ENCODE measurements at places on chromosomes 6 and 20.

GRCh38 chr6:155635416-155635815, 179.8 kb upstream of the NOX3 start:
- DNase-seq: no peak

DNA sequence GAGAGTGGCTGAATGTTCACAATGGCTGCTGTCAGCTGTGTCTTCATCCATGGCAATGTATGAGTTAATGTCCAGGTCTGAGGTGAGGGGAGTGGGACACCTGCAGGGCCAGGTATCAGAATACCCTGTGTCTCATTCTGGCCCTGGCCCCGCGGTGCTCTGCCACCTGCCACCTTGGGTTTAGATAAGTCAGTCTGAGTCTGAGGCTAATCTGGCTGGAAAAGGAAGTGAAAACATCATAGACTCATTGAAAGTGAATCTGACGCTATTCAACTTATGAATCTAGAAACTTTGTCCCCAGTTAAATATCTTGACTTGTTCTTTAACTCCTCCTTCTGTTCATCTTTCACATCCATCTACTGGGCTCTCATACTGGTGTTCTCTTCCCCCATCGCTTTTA, 267.1 kb upstream of the JAG1 start:
- no peak for DNase-seq

- no peak for DNase-seq
Measured at GRCh38 chr20:60250251-60250650, 292.0 kb downstream of the CDH26 start.

DNA sequence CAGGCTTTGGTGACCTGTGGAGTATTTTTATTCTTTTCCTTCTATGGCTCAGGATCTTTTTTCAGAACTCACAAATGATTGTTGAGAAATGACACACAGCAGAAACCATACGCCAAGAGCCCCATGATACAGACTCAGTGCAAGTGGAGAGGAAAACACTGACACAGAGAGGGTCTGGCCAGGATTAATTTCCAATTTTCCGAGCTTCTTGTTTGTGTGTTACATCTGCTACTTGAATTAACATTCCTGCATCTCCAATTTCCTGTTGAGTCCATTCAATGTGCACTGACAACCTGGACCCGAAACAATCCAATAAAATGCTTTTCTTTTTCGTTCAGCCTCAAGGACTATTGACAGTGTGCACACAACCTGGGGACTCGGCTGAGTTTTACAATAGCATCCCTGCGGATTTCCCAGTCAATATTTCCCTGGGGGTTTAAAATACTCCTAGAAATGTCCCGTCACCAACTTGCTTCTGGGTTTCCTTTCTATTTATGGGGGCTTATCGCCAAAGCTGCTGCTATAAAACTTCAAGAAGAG, 4.9 kb upstream of the MLN start:
- DNase-seq: no peak

GRCh38 chr6:157424491-157425020, 43.6 kb downstream of the ZDHHC14 start:
- DNase-seq: no peak

GRCh38 chr20:45496166-45496565, 19.3 kb downstream of the SPINT3 start:
- no peak for DNase-seq

GRCh38 chr6:71533939-71534379, 245.3 kb downstream of the OGFRL1 start:
- no peak for DNase-seq

GRCh38 chr20:51156041-51156982, 133.4 kb upstream of the KCNG1 start:
- no peak for DNase-seq

DNA sequence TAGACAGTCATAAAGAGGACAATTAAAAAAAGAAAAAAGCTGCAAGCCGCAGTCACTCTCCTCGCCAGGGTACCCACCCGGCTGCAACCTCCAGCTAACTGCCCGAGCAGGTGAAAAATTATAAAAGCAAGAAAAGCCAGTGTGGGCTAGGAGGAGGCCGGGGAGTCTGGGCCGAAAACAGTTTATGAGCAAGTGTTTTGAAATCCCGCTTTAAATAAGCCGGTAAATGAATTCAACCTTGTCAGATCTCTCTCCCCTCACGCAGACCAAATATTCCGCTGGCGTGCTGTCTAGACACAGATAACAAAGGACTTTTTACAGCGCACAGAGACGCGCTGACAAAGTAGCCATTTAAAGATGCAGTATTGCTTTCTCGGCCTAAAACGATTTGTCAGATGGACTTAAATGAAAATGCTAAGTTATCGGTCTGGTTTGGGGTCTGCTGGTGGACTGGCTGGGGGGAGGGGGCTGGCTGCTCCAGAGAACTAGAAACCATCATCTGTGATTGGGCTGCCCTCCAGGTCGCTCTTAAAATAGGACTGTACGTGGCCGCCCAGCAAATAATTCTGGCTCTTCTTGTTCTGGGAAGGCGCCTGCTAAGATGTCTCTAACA, 24.6 kb downstream of the PMEPA1 start:
- no peak for DNase-seq

DNA sequence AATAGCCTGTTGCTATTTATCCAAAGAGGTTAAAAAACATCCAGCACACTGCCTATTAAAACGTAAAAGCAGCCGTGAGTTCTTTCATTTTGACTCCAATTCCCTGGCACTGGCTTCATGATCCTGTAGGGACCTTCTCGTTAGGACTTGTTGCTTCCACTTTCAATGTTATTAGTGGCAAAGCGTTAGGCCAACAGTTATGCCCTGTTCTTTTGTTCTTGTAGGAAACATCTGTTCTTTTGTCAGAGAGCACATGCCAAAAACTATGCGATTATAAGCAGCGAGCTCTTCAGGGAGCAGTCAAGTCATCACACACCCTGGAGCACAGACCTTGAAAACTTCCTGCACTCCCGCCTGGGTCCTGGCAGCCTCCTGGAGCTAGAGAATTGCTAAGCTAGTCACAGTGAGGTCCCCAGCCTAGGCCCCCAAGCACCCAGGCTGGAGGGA, 609.5 kb upstream of the ARID1B start:
- DNase-seq: no peak

GRCh38 chr6:4936681-4937041, 67.2 kb downstream of the RPP40 start:
- DNase-seq: no peak

DNA sequence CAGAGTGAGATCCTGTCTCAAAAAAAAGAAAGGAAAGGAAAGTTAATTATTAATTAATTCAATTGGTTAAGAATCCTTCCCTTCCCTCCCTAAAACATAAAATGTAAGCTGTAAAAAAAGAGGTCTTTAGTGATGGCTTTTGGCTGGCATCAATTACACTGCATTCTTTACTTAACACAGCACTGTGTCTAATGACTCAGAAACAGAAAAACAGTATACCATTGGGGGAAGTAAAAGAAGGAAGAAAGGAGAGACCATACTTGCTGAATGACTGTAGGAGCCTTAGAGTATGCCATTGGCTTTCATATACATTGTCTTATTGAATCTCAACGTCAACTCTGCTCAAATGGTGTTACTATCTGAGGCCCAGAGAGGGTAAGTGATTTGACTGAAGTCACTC, 18.3 kb upstream of the CITED2 start:
- no peak for DNase-seq

DNA sequence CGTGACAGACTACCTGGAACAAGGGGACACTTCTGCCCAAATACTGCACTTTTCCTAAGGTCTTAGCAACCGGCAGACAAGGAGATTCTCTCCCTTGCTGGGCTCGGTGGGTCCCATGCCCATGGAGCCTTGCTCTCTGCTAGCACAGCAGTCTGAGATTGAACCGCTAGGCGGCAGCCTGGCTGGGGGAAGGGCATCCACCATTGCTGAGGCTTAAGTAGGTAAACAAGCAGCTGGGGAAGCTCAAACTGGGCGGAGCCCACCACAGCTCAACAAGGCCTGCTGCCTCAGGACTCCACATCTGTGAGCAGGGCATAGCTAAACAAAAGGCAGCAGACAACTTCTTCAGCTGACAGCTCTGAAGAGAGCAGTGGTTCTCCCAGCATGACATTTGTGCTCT, 87.8 kb upstream of the ASCC3 start:
- DNase-seq: no peak

- peak; percentile 12 for DNase-seq
Measured at GRCh38 chr6:88380083-88380482, 213.9 kb upstream of the CNR1 start.

DNA sequence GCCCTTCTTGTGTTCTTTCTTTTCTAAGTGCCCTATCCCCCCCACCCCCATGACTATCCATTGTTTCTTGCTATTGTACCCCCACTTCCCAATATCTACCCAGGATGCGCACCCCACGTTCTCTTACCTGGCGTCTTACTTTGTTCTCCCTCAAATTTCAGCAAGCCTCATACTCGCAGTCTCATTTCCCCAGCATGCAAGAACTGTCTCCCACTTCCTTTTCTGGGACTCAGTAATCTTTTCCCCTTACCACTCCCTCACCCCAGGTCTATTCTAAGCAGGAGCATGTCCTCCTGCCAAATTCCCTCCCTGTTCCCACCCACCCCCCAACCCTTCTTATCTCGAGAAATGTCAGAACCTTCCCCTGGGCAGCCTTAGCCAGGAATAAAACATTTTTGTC, 1.7 kb upstream of the EHMT2 start:
- no peak for DNase-seq

DNA sequence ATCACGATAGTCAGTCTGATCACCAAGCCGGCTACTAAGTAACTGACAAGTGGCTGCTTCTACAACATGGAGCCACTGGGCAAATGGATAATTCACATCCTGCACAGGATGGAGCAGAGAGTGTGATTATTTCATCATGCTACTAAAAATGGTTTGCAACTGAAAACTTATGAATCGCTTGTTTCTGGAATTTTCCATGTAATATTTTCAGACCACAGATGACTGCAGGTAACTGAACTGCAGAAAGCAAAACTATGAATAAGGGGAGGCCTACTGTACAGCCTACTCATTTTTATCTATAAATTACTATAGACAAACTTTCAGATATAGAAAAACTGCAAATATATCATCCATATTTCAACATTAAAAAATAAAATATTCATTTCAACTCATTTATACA, 91.5 kb downstream of the EPB41L2 start:
- DNase-seq: no peak

- DNase-seq: no peak
Measured at GRCh38 chr6:169317441-169318202, 64.0 kb upstream of the THBS2 start.

GRCh38 chr20:32365564-32365963, 7.4 kb downstream of the ASXL1 start:
- DNase-seq: no peak

GRCh38 chr6:100269189-100269588, 195.5 kb downstream of the SIM1 start:
- DNase-seq: no peak
